Activated CD4-positive, alpha-beta T cell treated with anti-CD3 and anti-CD28 coated beads, Interleukin-2, amount 10 ng/mL, durations not matched to agents 24 days and 14 days (primary cell): ENCODE measurements at places on chromosomes 2 and 18. TPM values are rescaled to one million over a fixed set of nuclear protein-coding genes. Genes with fewer than 3 reads are reported as not detected.

NCOA1 gene
- total RNA-seq, result 24.6 and 25.9 TPM in 2 replicates

SULT1C4 gene
- total RNA-seq, result not detected in 2 replicates

NOSTRIN gene
- not detected in 2 replicates for total RNA-seq

DNA sequence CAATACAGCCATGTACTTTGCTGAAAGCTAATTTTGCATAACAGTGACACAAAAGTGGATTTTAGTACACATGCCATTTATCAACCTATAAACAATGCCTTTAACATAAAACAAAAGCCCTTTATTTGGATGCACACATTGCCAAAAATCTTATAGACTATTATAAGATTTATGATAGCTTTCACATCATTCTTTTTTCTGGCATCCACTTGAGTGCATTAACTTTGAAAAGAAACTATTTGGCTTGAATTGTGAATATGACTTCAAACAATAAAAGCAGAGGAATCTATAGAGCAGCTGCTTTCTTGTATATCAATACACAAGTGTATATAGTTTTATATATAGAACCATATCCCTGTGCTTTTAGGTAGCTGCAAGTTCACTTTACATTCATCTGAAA lies 577.4 kb downstream of the CBLN2 start:
- H3K4me3 ChIP-seq, result no peak overlapping the region
- DNase-seq, result no peak
- no peaks in the 10 kb centered on the region for H3K36me3 ChIP-seq
- H3K27ac ChIP-seq, result no peak overlapping the region
- H3K4me1 ChIP-seq, result no peaks in the 10 kb centered on the region
- no peaks in the 10 kb centered on the region for H3K27me3 ChIP-seq

GRCh38 chr2:117137371-117137770 lies 677.1 kb upstream of the DDX18 start:
- no peak for DNase-seq
- H3K4me1 ChIP-seq, result no peaks in the 10 kb centered on the region
- H3K4me3 ChIP-seq, result no peak overlapping the region
- H3K36me3 ChIP-seq, result no peaks in the 10 kb centered on the region
- no peak overlapping the region for H3K27ac ChIP-seq

GRCh38 chr2:205857520-205858237 lies 175.4 kb downstream of the NRP2 start:
- no peaks in the 10 kb centered on the region for H3K4me1 ChIP-seq
- H3K4me3 ChIP-seq, result no peak overlapping the region
- no peak for DNase-seq

- no peak overlapping the region for H3K4me3 ChIP-seq
- no peak for DNase-seq
- H3K4me1 ChIP-seq, result peaks cover 35% of the 10 kb centered on the region
- H3K27me3 ChIP-seq, result no peaks in the 10 kb centered on the region
- H3K36me3 ChIP-seq, result peaks cover 10% of the 10 kb centered on the region
- H3K27ac ChIP-seq, result no peak overlapping the region
These were observed 85.5 kb downstream of the MTA3 start for GRCh38 chr2:42653908-42654445.

GRCh38 chr2:231193216-231193615 lies 5.2 kb upstream of the ARMC9 start:
- H3K27me3 ChIP-seq, result peaks cover 46% of the 10 kb centered on the region
- H3K36me3 ChIP-seq, result no peaks in the 10 kb centered on the region
- no peak for DNase-seq
- H3K27ac ChIP-seq, result no peak overlapping the region
- H3K4me1 ChIP-seq, result no peaks in the 10 kb centered on the region

DNA sequence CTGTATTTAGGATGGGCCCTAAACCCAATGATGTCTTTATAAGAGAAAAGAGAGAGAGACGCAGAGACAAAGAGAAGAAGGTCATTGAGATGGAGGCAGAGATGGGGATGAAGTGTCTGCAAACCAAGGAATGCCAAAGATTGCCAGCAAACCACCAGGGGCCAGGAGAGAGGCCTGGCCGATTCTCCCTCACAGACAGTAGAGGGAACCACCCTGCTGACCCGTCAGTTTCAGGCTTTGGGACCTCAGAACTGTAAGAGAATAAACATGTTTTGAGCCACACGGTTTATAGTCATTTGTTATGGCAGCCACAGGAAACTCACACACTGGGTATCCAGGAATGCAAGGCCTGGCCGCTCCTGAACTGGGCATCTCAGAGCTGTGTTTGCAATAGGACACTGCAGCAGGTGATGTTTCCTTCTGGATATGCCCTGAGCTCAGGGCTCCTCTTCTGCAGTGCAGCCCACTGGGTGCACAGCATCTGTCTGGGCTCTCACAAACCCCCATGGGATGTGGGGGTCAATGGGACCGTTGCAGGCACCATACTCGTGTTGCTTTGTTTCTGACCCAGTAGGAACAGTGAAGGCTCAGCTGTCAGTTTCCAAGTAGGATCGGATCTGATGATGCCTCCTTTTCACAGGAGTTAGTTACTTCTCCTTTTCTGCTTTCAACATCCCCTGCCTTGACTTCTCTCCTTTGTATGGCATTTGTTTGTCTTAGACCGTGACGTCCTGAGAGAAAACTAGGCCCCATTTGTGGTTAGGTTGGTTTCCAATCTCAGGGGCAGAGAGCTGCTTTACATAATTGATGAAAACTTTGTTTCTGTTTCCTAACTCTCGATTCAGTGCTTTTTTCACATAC lies 20.8 kb downstream of the PTPN18 start:
- peak overlapping the region; percentile 42 for H3K27ac ChIP-seq
- DNase-seq, result peak; percentile 66
- peak overlapping the region; percentile 51 for H3K4me3 ChIP-seq
- peaks cover 63% of the 10 kb centered on the region for H3K4me1 ChIP-seq
- peaks cover 57% of the 10 kb centered on the region for H3K36me3 ChIP-seq

DNA sequence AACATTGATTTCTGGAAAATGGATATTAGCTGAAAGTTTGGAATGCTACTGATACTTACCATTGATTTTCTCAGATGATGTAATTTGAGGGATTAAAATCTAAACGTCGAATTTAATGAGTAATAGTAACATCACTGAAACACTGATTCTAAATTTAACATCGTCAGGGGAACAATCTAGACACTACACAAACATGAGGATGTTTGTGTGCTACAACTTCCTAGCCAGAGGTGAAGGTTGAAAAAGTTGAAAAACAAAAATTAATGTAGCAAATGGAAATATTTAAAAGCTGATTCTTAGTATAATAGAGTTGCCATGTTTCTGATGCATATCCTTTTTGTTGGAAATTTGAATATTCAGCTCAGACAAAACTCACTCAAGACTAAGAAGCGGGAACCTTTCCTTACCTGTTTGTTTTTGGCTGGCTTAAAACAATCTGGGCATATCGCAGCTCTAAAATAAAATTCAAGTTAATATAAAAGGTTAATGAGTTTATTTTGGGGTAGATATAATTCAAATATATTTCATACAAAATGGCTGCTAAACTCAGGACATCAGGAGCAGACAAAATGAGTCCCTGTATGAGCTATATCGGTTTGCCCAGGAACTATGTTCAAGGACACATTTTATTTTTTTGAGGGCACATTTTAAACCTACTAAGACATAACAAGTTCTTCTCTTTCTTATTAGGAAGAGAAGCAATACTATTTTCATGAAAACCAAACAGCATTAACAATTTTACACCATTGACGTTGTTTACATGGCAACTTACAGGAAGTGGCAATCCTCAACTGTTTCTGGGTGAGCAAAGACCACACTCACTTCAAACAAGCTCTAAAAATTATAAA lies 52.6 kb upstream of the PEX13 start:
- H3K4me3 ChIP-seq, result peak overlapping the region; percentile 32
- DNase-seq, result peak; percentile 69
- peaks cover 23% of the 10 kb centered on the region for H3K4me1 ChIP-seq
- H3K36me3 ChIP-seq, result peaks cover 18% of the 10 kb centered on the region

DNA sequence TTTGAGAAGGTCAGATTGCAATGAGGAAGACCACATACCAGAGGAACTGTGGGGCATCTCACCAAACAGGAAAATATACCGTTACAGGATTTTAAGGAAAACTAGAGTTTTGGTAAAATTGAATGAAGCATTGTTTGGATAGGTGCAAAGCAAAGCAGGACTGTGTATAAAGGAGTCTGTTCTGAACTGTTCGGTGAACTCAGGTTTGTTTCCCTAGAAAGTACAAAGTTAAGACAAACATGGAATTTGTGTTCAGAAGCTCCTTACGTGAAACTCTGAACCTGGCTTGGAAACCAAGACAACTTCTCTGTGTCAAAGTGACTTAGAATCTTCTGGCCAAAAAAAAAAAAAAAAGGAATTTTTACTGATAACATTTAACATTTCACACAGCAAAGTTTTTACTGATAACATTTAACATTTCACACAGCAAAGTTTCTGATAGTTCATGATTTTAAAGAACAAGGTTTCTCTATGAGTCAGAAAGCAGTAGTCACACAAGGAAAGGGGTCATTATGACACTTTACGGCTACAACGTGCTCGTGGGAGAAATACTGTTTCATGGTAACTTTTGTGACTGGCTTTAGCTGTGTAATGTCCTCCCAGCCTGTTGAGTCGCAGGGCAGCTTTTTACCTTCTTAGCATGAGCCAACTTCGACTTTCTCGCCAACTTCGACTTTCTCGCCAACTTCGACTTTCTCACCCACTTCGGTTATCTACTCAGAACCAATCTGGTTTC lies 21.2 kb upstream of the TET3 start:
- peaks cover 24% of the 10 kb centered on the region for H3K36me3 ChIP-seq
- H3K27ac ChIP-seq, result peak overlapping the region; percentile 86
- DNase-seq, result peak; percentile 70
- no peaks in the 10 kb centered on the region for H3K27me3 ChIP-seq
- H3K4me3 ChIP-seq, result peak overlapping the region; percentile 44
- peaks cover 32% of the 10 kb centered on the region for H3K4me1 ChIP-seq

DNA sequence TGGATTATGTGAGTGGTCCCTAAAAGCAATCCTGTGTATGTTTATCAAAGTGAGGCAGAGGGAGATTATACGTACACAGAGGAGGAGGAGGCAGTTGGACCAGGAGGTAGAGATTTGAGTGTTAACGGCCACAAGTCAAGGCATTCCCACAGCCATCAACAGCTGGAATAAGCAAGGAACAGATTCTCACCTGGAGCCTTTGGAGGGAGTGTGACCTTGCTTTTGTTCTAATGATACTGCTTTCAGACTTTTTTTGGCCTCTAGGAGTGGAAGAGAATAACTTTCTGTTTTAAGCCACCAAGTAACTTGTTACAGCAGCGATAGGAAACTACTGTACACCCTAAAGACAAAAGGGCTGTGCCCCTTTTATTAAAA lies 18.1 kb downstream of the LCLAT1 start:
- H3K27me3 ChIP-seq, result no peaks in the 10 kb centered on the region
- no peak overlapping the region for H3K4me3 ChIP-seq
- H3K27ac ChIP-seq, result peak overlapping the region; percentile 25
- H3K36me3 ChIP-seq, result peaks cover 35% of the 10 kb centered on the region

DNA sequence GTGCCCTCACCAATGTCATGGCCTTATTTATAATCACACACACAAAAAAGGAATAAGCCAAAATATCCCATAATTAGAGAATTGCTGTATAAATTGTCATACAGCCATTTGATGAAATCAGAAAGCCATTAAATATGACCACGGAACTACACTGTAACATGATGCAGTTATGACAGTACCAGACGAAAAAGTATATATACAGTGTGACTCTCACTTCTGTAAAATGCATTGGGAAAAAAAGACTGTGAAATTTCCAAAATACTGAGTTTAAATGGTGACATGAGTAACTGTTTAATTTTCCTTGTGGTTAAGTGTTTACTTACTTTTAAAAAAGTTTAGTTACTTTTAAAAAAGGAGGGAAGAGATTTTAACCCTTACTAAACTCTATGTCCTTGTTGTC lies 25.4 kb downstream of the UXS1 start:
- H3K36me3 ChIP-seq, result peaks cover 12% of the 10 kb centered on the region
- no peaks in the 10 kb centered on the region for H3K27me3 ChIP-seq
- H3K4me1 ChIP-seq, result peaks cover 23% of the 10 kb centered on the region

- peaks cover 38% of the 10 kb centered on the region for H3K4me1 ChIP-seq
- H3K36me3 ChIP-seq, result peaks cover 56% of the 10 kb centered on the region
- DNase-seq, result no peak
- no peaks in the 10 kb centered on the region for H3K27me3 ChIP-seq
These were observed 996 bp downstream of the PTCD3 start for GRCh38 chr2:86107031-86107430.

- H3K27ac ChIP-seq, result no peak overlapping the region
- H3K4me3 ChIP-seq, result no peak overlapping the region
- H3K36me3 ChIP-seq, result no peaks in the 10 kb centered on the region
- no peaks in the 10 kb centered on the region for H3K4me1 ChIP-seq
These were observed 403.4 kb downstream of the RIT2 start for GRCh38 chr18:42712065-42712464.

DNA sequence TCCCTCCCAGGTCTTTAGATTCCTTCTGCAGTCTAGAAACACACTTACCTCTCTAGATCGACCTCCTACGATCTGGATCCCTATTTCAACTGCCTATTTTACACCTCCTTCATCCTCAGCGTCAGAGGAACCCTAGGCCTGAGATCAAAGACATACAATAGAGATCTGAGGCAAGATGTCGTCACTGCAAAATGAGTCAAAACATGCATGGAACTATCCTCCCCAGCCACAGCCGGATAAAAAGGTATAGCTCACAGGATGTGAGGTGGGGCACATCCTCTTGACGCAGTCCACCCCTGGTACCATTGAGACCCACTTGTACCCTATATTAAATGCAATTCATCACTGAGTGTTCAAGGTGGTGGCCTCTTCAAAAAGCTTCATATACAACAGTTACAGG lies 63.7 kb upstream of the DNAJC10 start:
- peak overlapping the region; percentile 11 for H3K4me3 ChIP-seq
- H3K36me3 ChIP-seq, result no peaks in the 10 kb centered on the region
- peak overlapping the region; percentile 55 for H3K27ac ChIP-seq
- H3K4me1 ChIP-seq, result peaks cover 12% of the 10 kb centered on the region
- peak; percentile 79 for DNase-seq

DNA sequence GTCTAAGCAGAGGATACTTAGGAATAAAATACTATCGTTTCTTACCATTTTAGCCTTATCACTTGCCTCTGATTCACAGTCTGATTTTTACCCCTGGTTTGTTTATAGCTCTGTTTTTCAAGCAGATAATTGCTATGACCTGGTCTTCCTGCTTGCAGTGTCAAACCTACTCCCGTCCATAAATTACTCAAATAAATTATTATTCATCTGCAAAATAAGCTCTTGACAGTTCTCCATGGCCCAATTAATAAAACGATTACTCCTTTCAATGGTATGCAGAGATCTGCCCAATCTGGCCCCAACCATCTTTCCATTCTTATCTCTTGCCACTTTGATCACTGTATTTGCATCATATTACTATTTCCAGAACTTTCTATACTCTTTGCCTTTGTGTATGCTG lies 354.0 kb downstream of the CCDC85A start:
- no peaks in the 10 kb centered on the region for H3K27me3 ChIP-seq
- no peak overlapping the region for H3K27ac ChIP-seq
- DNase-seq, result no peak
- H3K4me1 ChIP-seq, result no peaks in the 10 kb centered on the region

DNA sequence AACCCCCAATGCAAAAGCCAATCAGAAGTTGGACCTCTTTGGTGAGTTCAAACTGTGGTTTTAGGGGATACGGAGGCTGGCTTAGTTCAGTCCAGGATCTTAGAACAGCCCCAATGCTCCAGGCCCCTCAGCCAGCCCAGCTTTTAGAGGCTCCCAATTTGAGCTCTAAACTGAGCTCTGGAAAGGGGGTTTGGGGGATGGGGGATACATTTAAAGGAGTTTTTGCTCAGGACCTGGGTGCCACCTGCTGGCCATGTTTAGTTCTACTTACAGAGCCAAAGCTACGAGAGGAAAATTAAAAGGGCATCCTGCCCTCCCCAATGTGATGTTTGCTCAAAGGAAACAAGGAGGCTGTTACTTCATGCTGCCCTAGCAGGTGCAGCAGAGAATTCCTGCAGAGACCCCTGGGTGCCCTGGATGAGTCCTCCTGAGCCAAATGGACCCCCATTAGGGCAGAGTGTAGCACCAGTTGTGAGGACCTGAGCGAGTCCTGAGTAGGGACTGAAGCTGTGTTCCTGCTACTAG lies 15.9 kb upstream of the TMEM214 start:
- no peak overlapping the region for H3K4me3 ChIP-seq
- no peaks in the 10 kb centered on the region for H3K36me3 ChIP-seq
- H3K27me3 ChIP-seq, result no peaks in the 10 kb centered on the region
